Fibroblast of lung (primary cell): ENCODE measurements at places on chromosomes 4 and X. TPM values are rescaled to one million over a fixed set of nuclear protein-coding genes. Genes with fewer than 3 reads are reported as not detected.

The GRIA3 gene
- 1.3 and 2.3 TPM in 2 replicates for total RNA-seq

- DNase-seq = no peak
These were observed 30.9 kb downstream of the CD38 start for GRCh38 chr4:15809058-15809457.

The TMPRSS11A gene
- total RNA-seq = not detected in 2 replicates

The PPP2R2C gene
- under 0.01 and 0.17 TPM in 2 replicates for total RNA-seq

DNA sequence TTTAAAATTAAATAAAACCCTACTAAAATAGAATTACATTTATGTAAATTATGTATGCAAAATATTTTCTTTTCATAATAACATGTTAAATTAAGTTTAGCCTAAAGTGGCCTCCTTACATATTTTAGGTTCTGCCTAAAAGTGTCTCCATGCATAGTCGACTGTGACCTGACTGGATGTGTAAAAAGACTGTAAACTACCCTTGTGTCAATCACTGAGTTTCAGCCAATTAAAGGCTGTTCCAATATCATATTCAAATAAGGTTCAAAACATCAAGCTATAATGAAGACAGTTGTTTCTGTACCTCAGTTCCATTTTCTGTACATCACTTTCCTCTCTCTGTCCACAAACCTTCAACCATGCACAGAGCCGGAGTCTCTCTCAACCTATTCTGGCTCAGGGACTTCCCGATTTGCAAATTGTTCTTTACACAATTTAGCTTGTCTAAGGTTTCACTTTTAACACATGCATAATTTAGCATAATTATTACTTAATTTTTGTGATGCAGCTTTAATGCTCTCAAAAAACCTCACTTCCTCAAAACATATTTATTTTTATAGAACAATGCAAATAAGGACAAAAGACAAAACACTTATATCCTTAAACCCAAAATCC lies 60.1 kb downstream of the SH3RF1 start:
- DNase-seq = no peak

The VSIG1 gene
- total RNA-seq = not detected in 2 replicates

GRCh38 chr4:1052231-1052671 lies 40.8 kb downstream of the FGFRL1 start:
- no peak for DNase-seq

The NKX3-2 gene
- total RNA-seq = 0.26 and 1.3 TPM in 2 replicates

The PAGE2 gene
- total RNA-seq = not detected in 2 replicates

DNA sequence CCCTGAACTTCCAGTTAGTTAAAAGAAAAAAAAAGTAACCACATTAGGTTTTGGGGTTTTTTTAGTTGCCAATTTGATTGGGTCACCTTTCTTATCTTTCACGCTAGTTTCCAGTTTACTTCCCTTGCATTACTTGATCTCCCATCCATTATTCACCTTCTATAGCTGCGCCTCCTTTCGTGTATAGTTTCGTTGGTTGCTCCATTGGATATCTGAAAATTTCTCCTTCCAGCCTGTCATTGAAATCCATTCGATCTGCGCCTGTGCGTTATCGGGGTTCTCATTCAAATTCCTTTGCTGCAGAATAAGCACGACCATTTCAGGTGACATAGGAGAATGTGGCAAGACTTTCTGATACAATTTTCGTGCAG lies 764 bp downstream of the TRAPPC11 start:
- peak; percentile 9 for DNase-seq

DNA sequence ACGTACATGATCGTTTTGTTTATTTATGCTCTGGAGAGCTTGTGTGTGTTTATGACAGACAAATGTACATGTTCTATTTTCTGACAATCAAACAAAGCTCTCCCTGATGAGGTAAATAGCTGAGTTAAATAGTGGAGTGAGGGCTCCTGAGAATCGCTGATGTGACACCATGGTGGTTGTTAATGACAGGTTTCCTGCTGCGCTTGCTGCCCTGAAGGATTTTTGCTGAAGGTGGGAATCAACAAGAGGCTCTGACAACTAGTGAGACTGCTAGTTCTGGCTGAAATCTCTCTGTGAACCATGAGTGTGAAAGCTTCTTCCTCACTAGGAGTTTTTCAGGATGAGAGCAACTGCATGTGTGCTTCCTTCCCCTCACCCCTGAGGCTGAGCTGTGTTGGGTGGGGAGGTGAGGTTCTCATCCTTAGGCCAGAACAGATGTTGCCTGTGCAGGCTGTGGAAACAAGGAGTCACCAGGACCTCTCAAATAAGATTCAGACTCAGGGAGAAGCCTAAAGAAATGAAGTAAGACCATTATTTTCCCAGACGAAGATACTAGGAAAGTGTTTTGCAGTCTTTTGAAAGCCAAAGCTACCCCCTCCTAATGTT lies 173.4 kb upstream of the JADE1 start:
- DNase-seq = peak; percentile 9

GRCh38 chrX:100829730-100830129 lies 9.5 kb downstream of the CSTF2 start:
- DNase-seq = peak; percentile 1

GRCh38 chr4:185672618-185673017 lies 137.3 kb upstream of the PDLIM3 start:
- peak; percentile 18 for DNase-seq

DNA sequence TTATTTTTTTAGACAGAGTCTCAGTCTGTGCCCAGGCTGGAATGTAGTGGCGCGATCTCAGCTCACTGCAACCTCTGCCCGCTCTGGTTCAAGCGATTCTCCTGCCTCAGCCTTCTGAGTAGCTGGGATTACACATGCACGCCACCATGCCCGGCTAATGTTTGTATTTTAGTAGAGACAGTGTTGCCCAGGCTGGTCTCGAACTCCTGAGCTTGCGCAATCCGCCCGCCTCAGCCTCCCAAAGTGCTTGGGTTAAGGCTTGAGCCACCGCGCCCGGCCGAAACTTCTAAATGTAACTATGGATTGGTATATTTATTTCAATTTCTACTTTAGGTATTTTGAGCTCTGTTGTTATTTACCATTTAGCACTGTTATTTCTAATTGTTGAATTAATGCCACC lies 79.4 kb downstream of the FAM193A start:
- no peak for DNase-seq

DNA sequence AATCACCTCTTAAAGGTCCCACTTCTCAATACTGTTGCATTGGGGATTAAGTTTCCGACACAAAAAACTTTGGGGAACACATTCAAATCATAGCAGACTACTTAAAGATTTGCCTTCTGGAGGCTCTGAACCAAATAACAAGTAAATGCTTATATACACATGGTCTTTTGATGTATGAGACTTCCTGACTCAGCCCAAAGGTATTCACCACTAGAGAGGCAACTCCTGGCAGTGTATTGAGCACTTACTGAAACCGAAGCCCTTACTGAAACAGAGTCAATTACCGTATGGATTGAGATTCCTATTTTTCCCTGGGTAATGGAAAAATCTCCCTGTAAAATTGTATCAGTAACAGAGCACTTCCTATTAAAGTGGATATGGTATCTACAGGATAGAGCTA lies 45.4 kb downstream of the ZCCHC13 start:
- DNase-seq = peak; percentile 88

The TCEAL5 gene
- not detected in 2 replicates for total RNA-seq

The DDIT4L gene
- total RNA-seq = 3.3 and 6.4 TPM in 2 replicates

The ZNF711 gene
- total RNA-seq = 0.50 and 1.0 TPM in 2 replicates

DNA sequence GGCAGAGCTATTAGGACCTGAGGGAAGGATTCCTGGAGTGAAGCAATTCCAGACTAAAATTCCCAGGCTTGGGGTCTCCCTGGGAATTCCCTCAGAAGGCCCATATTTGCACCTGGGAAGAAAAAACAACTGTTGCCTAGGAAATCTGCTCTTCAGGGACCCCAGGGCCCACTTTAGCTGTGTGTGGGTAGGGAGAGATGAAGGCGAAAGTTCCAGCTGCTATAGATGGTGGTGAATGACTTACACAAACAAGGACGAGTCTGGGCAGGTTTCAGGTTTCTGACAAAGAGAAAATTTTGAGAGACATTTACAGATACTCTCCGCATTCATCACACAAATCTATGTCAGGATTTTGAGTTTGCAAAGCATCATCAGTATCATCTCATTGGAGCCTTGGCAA lies 126.1 kb downstream of the GPC3 start:
- DNase-seq = no peak

- peak; percentile 11 for DNase-seq
These were observed 95.8 kb downstream of the COL25A1 start for GRCh38 chr4:109206620-109207019.

GRCh38 chr4:86506591-86506990 lies 87.5 kb upstream of the PTPN13 start:
- peak; percentile 14 for DNase-seq

DNA sequence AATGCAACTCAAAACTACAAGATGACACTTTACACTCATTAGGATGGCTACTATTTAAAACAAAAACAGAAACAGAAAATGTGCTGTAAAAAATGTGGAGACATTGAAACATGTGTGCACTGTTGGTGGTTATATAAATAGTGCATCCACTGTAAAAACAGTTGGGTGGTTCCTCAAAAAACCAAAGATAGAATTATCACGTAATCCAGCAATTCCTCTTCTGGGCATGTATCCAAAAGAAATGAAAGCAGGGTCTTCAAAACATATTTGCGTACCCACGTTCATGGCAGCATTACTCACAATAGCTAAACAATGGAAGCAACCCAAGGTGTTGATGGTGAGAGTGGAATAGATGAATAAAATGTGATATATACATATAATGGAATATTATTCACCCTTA lies 967.2 kb downstream of the TRAM1L1 start:
- no peak for DNase-seq

- DNase-seq = no peak
These were observed 6.9 kb upstream of the STK32B start for GRCh38 chr4:5044341-5044740.

The SCLT1 gene
- 10.3 and 16.2 TPM in 2 replicates for total RNA-seq

The NWD2 gene
- not detected in 2 replicates for total RNA-seq

The FHDC1 gene
- total RNA-seq = 0.26 and 0.33 TPM in 2 replicates

DNA sequence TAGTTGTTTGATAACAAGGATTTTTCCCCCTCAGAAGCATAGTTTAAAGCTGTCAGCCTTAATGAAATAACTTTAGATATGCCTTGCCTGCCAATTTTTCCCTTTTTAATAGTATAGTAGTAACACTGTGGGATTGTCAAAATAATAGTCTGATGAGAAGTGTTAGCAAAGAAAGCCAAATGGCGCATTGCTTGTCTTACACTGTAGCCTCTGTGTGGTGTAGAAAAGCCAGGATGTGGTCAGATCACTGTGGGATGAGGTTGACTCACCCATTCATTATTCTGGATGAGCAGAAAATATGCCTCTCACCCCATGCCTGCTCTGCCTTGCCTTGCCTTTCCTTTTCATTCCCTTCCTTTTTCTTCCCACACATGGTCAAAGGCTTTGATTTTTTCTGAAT lies 257.8 kb upstream of the NRK start:
- peak; percentile 92 for DNase-seq
